HEK293T (cell line): ENCODE measurements at places on chromosomes 13 and 19.
A peak's percentile ranks its signal among the peaks of the same experiment; 100 is the strongest.

- no peak for DNase-seq
These were observed 19.9 kb downstream of the LMTK3 start for GRCh38 chr19:48491793-48492123.

DNA sequence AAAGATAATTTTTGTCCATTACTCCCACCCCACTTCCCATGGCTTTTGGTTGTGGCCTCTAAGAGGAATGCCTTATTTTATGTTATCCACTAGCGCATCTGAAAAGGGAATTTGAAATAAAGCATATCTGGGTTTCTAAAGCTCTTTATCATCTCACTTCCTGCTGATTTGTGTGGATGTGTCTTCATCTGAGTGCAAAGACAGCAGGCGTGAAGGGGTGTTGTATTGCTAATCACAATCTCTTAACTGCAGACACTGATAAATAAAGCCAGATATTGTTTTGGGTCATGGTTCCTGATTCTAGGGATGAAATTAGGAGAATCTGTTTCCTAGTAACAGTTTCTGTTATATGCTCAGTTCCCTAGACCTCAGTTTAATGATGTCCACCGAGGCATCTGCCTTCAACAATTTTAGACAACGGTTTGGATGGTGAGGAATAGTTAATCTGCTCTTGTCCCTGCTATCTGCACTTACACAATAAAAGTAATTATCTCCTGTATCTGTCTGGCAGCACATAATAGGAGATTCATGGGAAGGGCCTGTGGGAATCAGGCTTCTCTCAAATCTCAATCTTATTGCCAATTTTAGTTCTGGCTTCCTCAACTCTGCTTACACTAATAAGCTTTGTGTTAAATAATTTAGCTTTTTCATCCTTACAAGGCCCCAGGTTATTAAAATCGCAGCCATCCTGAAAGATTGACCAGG lies 517.9 kb upstream of the ATXN8OS start:
- DNase-seq: no peak

DNA sequence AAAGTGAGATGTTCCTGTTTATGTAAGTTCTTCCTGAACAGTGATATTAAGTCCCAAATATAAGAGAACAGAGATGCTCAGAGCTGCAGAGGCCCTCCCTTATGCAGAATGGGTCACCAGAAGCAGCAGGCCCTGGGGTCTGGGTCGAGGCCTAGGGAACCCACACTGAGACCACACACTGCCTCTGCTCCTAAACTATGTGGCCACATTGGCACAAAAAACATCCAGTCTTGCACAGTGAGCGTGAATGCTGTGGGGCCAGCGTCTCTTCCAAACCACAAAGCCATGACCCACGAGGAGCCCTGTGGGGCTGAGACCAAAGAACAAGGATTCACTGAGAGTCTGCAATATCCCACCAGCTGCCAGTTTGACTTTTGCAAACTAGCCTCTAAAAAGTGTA lies 23.6 kb downstream of the PROZ start:
- DNase-seq: no peak

DNA sequence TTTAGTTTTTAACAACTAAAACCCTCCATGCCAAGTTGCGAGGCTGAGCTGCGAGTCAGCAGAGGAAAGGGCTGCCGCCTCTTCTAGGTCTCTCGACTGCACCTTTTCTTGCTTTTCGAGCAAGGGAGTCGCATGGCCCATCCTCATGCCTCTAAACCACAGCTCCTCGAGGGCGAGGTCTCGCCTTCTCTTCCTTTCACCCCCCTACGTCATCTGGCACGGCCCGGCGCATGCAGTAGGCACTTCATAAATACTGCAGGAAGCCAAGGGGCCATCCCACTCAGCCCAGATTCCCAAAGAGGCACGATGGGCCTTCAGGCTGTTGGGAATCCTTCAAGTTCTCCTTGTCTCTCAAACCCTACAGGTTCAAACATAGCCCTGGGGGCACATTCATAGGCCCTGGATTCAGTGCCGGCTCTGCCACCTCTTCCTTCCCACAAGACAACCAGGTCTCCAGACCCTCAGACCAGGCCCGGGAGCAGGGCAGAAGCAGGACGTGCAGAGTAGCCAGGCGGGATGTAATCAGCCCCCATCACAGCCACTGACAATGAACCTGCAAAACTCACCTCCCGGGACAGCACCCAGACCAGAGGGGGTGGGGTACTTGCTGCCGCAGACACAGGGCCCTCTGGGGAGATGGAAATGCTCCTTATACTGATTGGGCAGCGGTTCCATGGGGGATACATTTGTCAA lies 41.7 kb downstream of the GGACT start:
- no peak for DNase-seq

DNA sequence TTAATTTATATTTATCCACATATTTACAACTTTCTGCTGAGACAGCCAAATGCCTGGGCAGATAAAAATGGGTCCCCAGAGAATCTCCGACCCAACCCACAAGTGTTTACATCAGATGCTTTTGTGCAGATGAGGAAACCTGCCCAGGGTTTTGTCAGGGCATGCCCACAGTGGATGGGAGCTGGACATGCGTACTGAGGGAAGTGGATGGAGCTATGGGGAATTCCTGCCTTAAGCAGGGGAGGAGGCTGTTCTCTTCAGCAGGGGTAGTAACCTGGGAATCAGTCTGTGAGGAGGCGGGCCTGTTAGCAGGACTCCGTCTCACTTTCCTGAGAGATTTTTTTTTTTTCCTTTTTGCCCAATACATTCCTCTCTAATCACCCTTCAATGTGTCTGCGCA lies 122.9 kb downstream of the RFC3 start:
- no peak for DNase-seq

- DNase-seq: no peak
These were observed 61.1 kb downstream of the PIBF1 start for GRCh38 chr13:72842991-72843390.

DNA sequence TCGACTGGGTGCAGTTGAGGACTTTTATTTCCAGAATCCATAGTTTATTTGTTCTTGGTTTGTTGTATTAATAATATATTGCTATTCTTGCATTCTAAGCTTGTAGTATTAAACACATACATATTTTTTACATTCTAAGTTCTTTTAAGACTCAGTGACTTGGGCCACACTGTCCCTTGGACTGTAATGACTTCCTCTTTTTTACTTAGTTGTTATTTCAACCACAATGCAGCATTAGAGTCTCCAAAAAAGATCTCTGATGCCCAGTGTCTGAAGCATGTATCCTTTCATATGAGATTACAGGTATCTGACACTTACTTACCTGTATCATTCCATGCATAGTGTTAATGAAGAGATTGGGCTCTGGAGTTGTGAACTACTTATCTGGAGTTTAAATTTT lies 864.9 kb upstream of the PCDH20 start:
- DNase-seq: no peak

GRCh38 chr19:51784109-51784785 lies 10.7 kb upstream of the FPR3 start:
- no peak for DNase-seq

GRCh38 chr13:33129094-33129832 lies 113.0 kb downstream of the KL start:
- DNase-seq: no peak

GRCh38 chr13:53569453-53569852 lies 540.8 kb downstream of the OLFM4 start:
- DNase-seq: no peak

DNA sequence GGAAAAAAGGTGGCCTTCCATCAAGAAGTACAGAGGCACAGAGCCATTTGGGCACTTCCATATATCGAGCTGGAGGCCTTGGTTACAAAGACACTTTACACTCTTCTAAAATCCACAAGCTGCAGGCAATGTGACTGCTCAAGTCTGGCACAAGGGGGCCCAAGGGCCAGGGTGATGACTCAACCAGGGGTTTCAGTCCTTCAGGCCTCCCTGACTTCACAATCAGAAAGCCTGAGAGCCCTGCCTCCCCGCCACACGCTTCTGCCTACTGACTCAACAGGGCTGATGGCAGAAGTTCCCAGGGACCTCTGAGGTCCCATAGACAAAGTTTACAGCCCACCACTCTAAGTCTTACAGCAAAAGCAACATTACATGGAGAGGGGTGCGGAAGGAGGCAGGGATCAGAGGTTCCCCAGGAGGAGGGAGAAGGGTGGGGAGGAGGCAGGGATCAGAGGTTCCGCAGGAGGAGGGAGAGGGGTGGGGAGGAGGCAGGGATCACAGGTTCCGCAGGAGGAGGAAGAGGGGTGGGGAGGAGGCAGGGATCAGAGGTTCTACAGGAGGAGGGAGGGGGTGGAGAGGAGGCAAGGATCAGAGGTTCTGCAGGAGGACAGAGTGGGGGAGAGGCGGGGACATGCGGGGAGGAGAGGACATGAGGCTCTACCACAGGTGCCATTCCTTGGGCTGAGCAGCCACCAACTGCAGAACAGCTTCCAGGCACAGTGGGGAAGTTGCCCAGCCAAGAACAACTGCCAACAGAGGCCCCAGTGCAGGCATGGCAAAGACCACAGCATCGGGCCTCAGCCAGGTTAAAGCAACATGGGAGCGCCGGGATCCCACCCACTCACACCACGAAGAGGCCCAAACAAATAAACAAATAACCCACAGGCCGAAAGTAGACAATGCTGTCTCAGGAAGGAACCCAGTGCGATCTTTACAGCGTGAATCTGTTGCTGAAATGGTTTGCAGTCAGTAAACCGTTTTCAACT lies 52.0 kb downstream of the SLC7A1 start:
- peak; percentile 16 for DNase-seq

GRCh38 chr19:31908080-31908479 lies 437.3 kb upstream of the ZNF507 start:
- no peak for DNase-seq

GRCh38 chr13:102729560-102730270 lies 34.9 kb upstream of the METTL21C start:
- no peak for DNase-seq

DNA sequence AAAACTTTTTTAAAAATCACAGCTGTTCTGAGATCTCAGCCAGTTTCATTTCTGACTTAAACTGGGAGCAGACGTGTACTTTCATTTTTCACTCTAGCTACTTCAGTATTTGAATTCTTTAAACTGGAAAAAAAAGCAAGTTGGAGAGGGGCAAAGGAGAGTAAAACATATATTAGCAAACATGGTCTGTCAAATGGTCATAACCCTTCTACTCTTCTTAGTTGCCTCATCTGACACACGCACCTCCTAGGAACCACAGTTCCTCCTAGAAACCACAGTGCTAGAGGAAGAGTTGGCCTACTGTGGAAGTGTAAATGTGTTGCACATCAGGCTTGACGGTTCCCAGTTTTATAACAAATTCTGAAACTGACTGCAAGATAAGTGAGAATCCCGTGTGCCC lies 47.2 kb downstream of the TM9SF2 start:
- no peak for DNase-seq

DNA sequence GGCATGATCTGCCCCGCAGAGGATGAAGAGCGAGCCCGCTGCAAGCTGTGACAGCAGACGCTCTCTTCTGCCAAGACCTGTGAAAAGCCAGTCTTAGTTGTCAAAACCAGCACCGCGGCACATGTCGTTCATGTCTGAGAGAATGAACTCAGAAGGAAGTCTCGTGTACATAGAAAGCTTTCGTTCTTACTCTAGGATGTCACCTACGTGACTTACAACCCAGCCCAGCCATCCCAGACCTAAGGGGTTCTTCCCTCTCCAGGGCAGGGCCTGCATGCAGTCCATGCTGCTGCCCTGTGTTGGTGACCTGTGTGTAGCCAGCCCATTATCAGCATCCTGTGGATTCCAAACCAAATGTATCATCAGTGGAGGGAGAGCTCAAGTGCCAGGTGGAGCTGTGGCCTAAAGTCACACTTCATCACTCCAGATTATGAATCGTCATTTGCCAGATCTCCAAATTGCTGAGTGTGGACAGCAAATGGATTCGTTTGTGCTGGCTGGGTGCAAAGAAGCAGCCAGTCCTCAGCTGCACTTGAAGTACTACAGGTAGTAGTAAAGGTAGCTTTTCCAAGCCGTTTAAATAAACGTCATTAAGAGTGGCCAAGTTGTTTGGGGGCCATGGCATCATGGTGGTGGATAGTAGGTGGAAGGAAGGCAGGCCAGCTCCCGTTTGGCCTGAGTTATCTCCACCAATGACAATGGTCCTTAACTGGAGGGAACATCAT lies 73.9 kb upstream of the GPR183 start:
- DNase-seq: no peak

DNA sequence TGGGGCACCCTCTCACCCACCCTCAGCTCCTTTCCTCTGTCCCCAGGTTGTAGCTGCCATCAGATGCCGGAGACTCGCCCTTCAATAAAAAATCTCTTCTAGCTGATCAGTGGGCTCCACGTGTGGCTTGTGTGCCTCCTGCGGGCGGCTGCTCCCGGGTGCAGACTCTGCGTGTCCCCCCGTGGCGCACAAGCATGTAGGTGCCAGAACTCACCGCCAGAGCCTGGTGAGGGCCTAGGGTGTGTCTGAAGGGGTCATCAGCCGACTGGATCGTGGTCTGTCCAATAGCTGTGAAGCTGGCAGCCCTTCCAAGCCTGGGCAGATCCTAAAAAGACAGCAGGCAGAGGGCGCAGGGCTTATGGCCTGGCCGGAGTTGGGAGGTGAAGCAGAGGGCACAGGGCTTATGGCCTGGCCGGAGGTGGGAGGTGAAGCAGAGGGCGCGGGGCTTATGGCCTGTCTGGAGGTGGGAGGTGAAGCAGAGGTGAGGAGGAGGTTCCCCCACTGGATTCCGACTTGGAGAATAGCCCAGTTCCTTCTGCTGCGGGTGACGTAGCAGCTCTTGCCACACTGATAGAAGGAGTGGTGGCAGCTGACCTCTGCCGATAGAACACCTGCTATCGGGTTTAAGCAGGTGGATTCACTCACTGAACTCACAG lies 11.7 kb downstream of the NOP53 start:
- DNase-seq: no peak

DNA sequence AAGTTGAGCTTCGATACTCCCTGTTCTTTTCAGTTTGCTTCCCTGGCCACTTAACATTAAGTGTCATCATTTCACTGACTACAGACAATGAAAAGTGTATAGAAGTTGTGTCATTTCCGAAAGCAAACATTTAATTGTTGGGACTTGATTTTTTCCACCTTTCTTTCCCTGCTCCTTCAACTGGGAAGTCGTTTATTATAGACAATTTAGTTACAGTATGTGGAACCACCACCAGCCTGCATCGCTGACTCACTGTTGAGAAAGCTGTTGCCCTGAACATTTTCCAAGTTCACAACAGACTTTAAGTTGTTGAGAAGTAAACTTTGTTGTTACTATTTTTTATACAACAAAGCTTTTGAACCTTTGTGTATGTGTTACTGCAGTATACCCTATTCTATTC lies 788.4 kb upstream of the PRR20A start:
- no peak for DNase-seq

GRCh38 chr13:96781141-96781540 lies 213.1 kb downstream of the OXGR1 start:
- DNase-seq: no peak

- DNase-seq: no peak
These were observed 52.2 kb downstream of the RFC3 start for GRCh38 chr13:33870046-33870668.

- no peak for DNase-seq
These were observed 111.6 kb downstream of the GGACT start for GRCh38 chr13:100476963-100477362.

- DNase-seq: no peak
These were observed 37.9 kb downstream of the MBNL2 start for GRCh38 chr13:97259798-97260714.

DNA sequence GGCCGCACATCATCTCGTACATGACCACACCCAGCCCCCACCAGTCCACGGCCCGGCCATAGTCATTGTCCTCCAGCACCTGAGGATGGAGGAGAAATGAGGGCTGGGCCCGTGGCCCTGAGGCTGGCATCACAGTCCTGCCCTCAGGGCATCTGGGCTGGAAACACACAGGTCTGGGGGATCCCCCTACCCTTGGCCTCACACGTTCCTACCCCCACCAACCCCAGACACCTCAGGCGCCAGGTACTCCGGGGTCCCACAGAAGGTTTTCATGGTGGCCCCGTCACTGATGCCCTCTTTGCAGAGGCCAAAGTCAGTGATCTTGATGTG lies 9.5 kb upstream of the CCNP start:
- DNase-seq: no peak

- no peak for DNase-seq
These were observed 103.1 kb downstream of the TRPC4 start for GRCh38 chr13:37766502-37766901.
